Activated gamma-delta T cell treated with anti-CD3 and anti-CD28 coated beads, Interleukin-2, amount 50 U/mL, for 16 hours (primary cell): ENCODE measurements at places on chromosomes 2 and 18.

DNA sequence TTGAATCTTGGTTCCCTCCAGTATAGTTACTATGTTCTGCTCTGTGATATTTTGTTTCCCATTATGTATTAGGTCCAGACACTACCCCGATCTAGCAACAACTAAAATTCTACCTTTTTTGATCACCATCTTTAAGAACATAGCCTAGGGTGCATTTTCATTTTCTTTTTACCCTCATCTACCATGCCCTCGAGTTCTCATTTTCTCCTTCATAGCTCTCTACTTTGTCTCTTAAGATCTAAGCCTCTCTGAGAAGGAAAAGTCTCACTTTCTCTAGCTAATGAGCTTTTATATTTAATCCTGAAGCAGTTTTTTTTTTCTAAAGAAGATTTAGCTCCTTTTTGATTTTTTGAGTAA is 1089.4 kb upstream of the SLC39A10 start:
- no peak for DNase-seq

GRCh38 chr2:85596026-85596333 is 435 bp downstream of the RNF181 start:
- DNase-seq, result no peak

DNA sequence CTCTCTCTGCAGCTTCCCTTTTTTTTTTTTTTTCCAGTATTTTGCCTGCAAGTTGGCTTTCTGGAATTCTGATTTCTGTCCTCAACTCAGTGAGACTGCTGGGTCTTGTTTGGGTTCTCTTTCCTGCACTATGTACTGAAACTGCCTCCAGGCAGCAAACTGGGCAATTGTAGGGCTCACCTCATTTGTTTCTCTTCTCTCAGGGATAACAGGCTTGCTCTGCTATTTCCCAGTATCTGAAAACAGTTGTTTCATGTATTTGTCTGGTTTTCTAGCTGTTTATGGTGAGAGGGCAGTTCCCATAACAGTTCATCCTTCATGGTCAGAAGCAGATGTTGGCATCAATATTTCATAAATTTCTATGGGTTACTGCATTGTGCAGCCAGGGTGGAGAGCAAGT is 206.0 kb downstream of the CYRIA start:
- no peak for DNase-seq

- no peak for DNase-seq
Observed at GRCh38 chr18:55083461-55083860, 124.2 kb upstream of the CCDC68 start.

- no peak for DNase-seq
Observed at GRCh38 chr2:186746584-186746983, 52.7 kb downstream of the FAM171B start.

GRCh38 chr2:27738349-27739057 is 33.0 kb upstream of the MRPL33 start:
- no peak for DNase-seq

- no peak for DNase-seq
Observed at GRCh38 chr2:108701208-108701607, 18.1 kb upstream of the RANBP2 start.

DNA sequence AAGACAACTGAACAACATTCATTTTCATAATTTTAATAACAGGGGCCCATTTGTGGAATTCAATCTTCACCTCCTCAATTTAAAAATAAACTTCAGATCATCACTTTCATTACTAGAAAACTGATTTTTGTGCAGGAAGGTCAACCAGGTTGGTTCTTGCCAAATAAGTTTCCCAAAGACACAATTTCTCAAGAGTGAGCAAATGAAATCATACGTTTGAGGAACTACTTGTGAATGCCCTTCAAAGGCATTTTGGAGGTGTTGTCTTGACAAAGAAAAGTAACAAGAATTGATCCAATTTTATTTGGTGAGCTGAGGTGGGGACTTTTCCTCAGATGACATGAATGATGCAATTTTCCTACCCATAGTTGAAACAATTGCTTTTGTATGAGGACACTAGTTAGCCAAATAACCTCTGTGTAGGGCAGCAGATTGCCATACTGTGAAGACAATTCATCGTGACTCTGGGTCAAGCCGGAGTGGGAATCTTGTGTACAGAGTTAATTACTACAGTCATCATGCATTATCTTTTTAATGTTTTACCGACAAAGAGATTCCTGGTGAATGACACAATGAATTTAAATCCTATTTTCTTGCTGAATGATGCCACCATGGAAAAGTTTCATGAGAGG is 121.8 kb downstream of the TGFA start:
- no peak for DNase-seq

DNA sequence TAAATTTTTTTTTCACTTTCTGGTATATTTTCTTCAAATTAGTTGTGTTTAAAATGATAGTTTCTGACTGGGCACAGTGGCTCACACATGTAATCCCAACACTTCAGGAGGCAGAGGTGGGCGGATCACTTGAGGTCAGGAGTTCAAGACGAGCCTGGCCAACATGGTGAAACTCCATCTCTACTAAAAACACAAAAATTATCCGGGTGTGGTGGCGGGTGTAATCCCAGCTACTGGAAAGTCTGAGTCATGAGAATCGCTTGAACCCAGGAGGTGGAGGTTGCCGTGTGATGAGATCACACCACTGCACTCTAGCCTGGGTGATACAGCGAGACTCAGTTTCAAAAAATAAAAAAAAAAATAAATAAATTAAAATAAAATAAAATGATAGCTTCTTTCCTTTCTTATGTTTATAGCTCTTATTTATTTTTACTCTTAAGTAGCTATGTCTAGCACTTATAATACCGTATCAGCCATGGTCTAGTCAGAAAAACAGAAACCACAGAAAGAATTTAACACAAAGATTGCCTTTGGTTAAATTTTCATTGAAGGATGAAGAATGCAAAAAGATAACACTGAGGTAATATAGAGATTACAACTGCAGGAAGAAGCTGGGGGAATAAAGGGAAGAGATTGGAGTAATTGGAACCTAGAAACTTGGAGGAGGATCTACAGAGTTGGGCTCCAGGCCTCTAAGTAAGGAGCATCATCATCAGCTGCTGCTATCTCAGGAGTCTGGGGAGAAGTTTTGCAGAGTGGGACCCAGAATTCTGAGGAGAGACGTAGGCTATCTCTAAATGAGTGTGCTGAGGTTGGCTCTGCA is 54.7 kb upstream of the MBOAT2 start:
- no peak for DNase-seq

DNA sequence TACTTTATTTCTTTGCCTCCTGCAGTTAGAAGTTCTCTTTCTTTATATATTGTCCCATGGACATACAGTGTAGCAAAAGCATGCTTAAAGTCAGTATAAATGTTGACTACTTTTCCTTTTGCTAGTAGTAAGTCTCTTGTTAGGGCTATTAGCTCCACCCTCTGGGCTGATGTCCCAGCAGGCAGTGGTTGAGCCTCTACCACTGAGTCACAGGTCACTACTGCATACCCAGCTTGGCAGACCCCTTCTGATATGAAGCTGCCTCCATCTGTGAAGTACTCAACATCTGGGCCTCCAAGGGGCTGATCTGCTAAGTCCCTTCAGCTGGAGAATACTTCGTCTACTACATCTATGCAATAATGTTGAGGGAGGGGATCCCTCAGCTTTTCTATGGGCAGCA is 61.0 kb upstream of the SLC35G4 start:
- DNase-seq, result no peak

- no peak for DNase-seq
Observed at GRCh38 chr2:16773080-16773713, 107.6 kb upstream of the CYRIA start.

DNA sequence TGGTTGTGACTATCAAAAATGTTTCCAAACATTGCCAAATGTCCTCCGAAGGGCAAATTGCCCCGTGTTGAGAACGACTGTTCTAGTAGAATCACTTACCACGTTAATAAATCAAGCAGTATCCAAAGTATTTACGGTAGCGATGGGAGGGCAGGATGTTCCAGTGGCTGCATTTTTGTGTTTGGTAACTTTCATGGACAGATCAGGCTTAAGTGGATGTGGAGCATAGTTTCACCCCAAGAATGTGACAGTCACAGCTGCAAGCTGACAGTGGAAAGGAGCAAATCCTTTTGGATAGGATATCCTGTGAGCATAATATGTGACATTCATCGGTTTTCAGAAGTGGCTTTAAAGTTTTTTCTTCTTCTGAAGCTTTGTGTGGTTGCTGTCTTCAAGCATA is 46.3 kb upstream of the DARS1 start:
- no peak for DNase-seq

GRCh38 chr2:146898083-146898482 is 946.7 kb upstream of the ACVR2A start:
- no peak for DNase-seq

DNA sequence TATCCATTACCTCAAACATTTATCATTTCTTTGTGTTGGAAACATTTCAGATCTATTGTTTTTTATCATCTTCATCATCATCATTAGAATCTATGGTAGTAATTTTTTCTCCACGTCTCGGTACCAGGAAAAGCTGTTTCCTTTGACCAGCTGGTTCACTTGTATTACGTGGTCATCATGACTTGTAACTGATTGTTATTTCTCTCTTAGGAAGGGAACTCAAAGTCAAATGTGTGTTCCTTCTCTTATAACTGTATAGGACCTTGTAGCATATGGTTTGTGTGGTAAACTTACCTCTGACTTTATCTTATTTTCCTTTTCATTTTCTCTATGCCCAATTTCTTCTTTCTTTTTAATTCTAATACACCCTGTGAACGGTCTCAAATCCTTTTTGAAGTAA is 16.5 kb downstream of the NCOA1 start:
- DNase-seq, result no peak

GRCh38 chr18:13392899-13393298 is 174.3 kb downstream of the LDLRAD4 start:
- DNase-seq, result no peak

GRCh38 chr2:219133976-219134375 is 26.6 kb downstream of the NHEJ1 start:
- DNase-seq, result no peak

DNA sequence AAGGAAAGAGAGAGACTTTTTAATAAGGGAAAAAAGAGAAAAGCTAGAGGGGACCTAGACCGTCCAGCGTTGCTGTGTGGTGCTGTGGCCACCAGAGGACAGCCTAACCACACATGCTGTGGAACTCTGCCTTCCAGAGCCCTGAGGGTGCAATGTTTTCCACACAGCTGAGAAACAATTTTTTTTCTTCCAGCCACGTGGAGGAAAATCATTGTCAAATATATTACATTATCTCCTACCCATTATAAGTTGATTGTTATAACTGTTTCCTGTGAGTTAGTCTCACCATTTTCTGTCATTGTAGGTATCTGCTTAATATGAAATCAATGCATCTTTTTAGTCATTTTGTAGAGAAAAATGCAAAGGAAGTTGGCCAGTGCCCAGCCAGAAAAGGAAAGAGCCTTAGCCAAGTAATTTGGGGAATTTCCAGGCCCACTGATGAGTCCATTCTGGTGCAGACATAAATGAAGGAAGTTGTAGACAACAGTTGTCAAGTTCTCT is 5.9 kb upstream of the MRPL19 start:
- DNase-seq, result peak; percentile 32

GRCh38 chr2:5150871-5151270 is 541.3 kb upstream of the SOX11 start:
- no peak for DNase-seq

DNA sequence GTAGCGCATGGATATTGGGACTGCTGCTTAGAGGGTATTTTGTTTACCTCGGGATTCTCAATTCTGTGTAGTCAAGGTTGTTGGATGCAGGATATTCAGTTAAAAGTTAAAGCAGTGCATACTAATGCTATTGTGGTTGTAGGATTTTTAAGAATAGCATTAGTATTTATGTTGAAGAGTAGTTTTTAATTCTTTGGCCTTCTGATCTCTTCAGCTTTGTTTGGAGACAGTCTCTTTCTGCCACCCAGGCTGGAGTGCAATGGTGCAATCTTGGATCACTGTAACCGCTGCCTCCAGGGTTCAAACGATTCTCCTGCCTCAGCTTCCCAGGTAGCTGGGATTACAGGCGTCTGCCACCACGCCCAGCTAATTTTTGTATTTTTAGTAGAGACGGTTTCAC is 1.5 kb downstream of the RHBDD1 start:
- no peak for DNase-seq

GRCh38 chr2:52178845-52179244 is 1146.9 kb upstream of the NRXN1 start:
- DNase-seq, result no peak

DNA sequence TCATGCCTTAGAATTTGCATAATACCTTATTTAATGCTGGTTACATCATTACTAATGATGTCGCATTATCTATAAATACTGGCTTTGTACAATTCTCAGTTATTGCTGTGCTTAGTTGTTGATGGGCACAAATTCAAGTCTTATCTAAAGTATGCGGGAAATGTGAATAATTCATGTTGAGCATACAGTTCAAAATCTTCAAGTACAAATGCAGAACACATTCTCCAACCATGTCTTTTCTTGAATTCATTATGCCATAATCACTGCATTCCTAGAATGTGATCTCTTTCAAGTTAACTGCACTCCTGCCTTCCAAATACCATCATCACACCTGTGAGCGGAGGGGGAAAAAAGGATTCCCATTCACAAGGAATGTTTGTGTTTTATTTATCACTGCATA is 337.0 kb downstream of the MBD2 start:
- no peak for DNase-seq

DNA sequence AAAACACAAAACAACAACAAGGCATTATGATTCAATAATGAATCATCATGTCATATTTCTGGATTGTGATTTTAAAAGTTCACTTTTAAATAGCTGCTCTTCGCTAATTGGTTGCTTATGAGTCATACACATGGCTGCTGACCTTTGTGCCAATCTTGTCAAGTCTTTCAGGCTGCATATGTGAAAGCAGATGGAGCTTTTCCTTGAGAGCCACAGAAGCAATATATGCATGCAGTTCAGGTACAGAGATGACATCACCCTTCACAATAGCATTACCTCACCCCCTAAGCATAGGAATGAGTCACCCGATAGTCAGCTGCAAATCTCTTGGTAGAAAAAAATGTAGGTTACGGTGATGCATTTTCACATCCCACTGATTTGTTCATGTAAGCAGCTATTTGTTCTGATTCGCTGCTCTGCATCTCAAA is 27.2 kb downstream of the EIF2AK3 start:
- DNase-seq, result peak; percentile 30

DNA sequence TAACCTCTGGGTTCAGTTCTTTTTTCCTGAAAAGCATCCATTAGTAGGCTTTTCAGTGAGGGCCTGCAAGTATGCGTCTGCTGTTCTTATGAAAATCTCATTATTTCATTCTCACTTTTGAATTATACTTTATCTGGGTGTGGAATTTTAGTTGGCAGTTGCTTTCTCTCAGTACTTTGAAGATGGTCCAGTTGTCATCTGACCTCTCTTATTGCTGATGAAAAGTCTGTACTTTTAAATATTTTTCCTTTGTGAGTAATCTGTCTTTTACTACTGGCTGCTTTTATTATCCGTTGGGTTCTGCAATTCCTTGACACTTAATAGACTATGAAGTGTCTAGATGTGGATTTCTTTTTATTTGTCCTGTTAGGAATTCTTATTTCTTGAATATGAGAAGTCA is 307.8 kb downstream of the CYP26B1 start:
- no peak for DNase-seq
